Prostate gland (tissue), 2 donors: ENCODE measurements at places on chromosomes 16 and 17. TPM values are rescaled to one million over a fixed set of nuclear protein-coding genes. Genes with fewer than 3 reads are reported as not detected.
A peak's percentile ranks its signal among the peaks of the same experiment; 100 is the strongest.

DNA sequence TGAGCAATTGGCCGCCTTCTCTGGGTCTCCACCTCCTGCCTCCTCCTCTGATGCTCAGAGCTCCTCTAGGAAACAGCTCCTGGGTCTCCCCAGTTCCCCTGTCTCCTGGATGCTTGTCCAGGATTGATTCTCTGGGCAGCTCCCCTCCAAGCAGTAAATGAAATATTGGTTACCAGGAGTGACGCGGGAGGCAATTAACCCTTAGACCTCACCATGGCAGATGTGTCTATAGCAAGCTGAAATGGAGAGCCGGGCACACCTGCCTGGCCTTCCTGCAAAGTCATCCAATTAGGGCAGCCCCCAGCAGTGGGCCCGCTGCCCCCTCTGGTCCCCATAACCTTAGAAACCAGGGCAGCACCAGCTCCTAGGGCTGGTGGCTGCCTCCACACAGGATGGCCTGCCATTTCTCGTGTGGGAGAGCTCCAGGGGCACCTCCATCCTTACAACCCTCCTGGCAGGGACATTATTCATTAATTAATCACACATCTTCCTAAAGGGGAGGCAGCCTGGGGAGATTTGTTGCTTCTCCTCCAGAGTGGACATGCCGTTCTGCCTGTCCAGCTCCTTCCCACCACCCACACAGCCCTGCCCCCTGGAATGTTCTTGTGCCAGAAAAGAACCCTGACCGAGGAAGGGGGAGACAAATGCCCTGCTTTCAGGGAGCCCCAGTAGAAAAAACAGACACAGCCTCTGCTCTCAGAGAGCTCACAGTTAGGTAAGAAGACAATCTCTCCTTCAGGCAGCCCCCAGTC lies 8.3 kb upstream of the KIF18B start:
- DNase-seq = no peak

- no peak for DNase-seq
Measured at GRCh38 chr17:18961634-18962493, 9.9 kb downstream of the SLC5A10 start.

DNA sequence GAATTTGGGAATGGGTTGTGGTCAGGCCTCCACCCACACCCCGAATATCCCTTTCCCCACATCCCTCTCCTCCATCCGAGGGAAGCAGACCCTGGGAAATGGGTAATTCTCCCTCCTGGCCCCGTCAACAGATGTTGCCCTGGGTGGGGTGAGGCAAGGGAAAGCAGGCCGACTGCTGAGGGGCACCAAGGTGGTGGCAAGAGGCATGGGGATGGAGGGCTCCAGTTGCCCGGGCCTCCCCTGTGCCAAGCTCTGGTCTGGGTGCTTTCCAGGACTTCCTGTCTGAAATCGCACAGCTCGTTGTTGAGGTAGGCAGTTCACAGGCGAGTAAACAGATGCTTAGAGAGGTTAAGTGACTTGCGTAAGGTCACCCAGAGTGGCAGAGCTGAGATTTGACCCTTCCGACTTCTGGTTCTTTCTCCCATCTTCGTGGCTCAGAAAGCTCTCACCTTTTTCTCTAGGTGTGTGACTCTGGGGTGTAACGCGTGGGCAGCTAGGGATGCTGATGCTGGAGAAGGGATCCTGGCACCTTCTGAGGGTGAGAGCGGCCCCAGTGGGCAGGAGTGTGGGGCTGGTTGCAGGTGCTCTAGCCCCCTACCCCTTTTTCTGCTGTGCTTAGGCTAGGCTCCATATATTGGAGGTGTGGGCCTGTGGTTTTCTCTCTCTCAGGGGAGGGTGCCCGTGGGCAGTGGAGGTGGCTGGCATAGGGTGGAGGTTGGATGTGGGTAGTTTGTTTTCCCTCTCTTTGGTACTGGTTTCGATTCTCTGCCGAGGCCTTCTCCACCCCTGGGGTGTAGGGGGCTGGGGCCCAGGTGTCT lies 17.2 kb downstream of the RARA start:
- DNase-seq = no peak

DNA sequence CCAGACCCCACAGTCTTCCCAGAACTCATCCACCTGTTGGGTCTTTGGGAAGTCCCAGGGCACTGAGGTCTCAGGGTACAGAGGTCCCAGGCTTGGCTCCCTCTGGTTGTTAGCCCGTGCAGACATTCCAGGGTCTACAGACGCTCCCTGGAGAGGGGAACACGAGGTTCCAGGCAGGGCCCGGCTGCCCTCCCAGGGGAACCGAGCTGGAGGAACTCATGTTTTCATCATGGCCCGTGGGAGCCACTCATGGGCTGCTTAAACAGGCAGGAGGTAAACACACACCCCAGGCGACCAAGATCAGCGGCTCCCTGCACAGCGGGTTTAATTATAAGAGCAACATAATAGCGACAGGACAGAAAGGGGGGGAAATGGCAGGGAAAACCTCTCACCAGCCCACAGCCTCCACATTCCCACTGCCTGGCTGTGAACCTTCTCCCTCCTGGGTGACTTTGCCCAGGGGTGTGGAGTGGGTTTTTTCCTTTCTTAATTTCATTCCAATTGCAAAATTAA lies 36.5 kb downstream of the TRARG1 start:
- DNase-seq = no peak

GRCh38 chr17:4583206-4583605 lies 1.1 kb upstream of the SMTNL2 start:
- no peak for DNase-seq

- no peak for DNase-seq
Measured at GRCh38 chr17:27974531-27975145, 67.8 kb upstream of the NLK start.

- no peak for DNase-seq
Measured at GRCh38 chr16:25126820-25127232, 15.3 kb downstream of the LCMT1 start.

DNA sequence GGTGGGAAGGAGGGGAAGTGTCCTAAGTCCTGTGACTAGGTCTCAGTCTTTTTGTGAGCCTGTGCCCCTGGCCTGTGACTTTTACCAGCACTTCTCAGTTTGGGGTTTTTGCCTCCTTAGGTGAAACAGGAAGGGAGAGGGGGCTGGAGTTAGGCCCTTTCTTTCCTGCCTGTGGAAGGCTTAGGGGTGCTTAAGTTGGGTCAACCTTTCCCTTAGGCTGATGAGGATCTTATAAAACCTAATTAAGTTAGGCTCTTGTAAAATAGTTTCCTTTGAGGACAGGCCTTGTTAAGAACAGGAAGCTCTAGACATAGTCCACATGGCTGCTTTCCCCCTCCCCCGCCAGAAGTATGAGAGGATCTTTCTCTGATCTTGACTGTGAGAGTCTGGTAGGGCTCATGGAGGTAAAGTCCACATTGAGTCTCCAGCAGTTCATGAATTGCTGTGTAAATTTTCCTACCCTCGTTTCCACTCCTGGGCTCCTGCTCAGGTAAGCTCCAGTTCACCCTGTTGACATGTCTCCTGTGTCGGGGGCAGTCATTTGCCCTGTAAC lies 17.0 kb upstream of the DNASE1 start:
- DNase-seq = no peak

- DNase-seq = peak; percentile 74
Measured at GRCh38 chr17:75639771-75640555, 6.7 kb downstream of the SMIM5 start.

- DNase-seq = no peak
Measured at GRCh38 chr17:77049440-77049839, 91.3 kb upstream of the SEC14L1 start.

GRCh38 chr16:13063457-13063856 lies 162.1 kb downstream of the SHISA9 start:
- DNase-seq = no peak

DNA sequence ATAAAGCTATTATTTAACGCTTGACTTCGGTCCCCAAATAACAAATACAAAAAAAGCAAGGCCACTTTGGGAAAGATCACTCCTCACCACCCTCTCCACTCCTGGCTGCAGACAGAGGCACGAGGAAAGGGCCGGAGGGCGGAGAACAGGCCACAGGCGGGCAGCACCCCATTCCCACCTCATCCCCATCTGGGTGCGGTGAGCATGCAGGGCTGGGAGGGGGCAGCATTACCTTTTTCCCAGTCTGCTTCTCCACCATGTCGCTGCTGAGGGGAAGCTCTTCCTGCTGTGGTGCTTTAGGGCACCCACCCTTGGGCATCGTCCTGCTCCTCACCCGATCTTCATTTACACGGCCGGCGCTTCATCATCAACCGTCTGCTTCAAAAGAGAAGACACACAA lies 99.2 kb downstream of the ZNF778 start:
- DNase-seq = no peak

- DNase-seq = no peak
Measured at GRCh38 chr17:65270499-65271253, 133.5 kb downstream of the RGS9 start.

- no peak for DNase-seq
Measured at GRCh38 chr17:10115536-10115932, 82.9 kb downstream of the GAS7 start.

GRCh38 chr16:77322757-77323156 lies 112.1 kb downstream of the ADAMTS18 start:
- no peak for DNase-seq

DNA sequence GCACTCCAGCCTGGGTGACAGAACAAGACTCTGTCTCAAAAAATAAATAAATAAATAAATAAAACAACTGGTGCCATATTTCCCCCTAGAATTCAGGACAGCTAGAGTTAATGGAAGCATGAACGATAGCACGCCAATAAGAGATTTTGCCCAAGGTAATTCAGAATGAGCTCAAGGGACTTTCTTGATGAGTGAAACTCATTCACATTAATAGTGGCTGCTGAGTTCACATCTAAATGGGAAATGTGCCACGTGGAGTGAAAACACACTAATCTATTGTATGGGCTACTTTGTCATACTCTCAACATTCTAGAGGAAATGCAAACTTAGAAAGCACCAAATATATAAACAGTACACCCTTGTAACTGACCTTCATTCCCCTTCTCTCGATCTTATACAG lies 47.4 kb upstream of the PSMD7 start:
- DNase-seq = no peak

DNA sequence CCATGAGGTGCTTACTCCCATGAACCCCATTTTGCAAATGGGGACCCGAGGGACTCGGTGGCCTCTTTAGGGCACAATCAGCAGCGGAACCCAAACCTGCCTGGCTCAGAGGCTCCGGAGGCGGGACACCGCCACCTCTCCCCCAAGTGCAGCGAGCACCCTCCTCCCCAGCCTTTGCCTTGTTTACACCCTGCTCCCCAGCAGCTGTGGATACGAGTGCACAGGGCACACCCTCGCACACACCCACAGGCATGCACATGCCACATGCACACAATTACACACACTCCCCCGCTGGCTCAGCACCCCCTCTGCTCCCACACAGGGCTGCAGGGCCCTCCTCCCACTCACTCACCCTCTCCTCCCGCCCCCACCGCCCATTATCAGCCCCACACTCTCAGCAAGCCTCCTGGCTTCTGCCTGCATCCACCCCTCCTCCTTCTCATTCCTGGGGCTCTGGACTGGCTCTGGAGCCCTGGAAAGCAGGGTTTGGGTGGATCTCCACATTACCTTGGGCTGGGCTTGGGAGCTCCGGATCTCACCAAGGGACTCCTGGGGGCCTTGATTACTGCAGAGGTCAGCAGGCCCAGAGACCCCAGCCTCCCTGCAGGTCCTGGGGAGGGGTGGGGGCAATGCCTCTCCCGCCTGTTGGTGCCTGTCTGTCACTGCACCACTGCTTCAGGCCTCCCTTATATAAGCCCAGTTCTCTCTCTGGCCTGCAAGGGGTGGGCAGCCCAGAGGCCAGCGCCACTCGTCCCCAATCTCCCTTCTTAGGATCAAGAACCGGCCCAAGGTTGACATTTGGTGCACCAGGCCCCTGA lies 6.4 kb downstream of the PDK2 start:
- no peak for DNase-seq

GRCh38 chr16:54928016-54928356 lies 2.7 kb upstream of the IRX5 start:
- DNase-seq = no peak

The TMC6 gene
- 65.2 TPM for total RNA-seq

The PPY gene
- not detected for total RNA-seq

The SMTNL2 gene
- 6.3 TPM for total RNA-seq

The KRT25 gene
- total RNA-seq = not detected
